T-helper 17 cell (primary cell): ENCODE measurements at places on chromosomes 2 and 18.
A peak's percentile ranks its signal among the peaks of the same experiment; 100 is the strongest.

- DNase-seq = no peak
These were observed 109.8 kb downstream of the CPO start for GRCh38 chr2:207049122-207049521.

DNA sequence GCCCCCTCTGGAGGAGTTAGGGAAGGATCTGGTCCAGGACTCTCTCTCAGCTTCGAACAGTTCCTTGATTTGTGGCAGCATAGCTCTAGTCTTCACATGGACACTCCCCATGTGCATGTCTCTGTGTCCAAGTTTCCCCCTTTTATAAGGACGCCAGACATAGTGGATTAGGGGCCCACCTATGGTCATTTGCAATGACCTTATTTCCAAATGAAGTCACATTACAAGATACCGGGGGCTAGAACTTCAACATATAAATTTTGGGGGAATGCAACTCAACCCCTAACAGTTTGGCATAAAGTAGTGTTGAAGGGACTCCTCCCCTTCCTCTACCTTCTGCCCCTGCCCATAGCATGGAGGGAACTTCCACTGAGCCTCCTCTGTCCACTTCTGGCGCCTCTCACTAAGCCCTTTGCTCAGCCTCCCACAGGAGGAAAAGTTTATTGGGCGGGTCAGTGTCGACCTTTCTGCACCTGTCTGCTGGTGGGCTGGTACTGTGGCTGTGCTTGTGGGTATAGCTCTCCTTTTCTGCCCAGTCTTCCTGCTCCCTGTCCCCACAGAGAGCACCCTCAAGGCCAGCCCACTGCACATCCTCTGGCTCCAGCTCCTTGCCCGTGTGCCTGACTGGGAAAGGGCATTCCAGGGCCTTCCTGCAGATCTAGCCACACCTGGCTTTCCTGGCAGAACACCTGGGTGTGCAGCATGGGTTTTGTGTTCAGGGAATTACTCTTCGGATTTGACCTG, 5.5 kb downstream of the FABP1 start:
- DNase-seq = no peak

DNA sequence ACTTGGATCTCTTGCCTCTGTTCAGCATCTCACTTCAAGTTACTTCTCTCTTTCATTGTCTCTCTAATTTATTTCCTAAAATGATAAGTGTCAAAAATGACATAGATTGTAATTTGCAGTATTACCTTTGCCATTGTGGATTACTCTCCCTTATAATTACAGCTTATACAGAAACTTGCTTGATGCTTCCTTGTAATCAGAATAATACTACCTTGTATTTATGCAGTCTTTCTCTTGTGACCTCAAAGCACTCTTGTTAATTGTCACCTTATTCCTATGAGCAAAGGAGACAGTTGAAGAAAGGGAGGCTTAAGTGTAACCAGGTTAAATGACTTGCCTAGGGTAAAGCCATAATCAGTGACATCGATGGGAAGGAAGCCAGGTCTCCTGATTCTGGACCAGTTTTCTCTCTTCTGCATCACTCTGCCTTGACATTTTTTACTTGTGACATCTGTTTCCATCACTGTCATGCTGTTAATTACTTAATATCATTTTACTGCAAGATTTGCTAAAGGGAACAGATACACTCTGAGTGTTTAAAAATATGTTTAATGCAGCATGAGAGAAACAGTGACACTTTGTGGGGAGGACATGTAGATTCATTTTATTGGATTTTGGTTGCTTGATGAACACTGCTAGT, 388.6 kb downstream of the PARD3B start:
- no peak for DNase-seq

- no peak for DNase-seq
These were observed 17.5 kb downstream of the STAT1 start for GRCh38 chr2:190996338-190996946.

DNA sequence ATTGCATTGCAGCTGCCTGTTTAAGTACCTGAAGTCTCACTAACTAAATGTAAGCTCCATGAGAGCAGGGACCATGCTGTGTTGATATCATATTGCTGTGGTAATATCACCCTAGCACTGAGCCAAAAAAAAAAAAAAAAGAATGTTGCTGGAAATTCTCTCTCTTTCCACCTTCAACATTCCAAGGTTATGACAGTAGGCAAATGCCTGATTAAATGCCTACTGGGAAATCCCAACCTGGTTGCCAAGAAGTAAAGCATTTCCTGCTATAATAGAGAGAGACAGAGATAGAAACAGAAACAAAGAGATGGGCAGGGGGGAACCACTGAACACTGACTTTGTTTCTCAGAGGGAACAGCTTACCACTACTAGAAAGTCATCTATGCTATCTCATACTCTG, 1604.2 kb downstream of the LRP1B start:
- DNase-seq = no peak

DNA sequence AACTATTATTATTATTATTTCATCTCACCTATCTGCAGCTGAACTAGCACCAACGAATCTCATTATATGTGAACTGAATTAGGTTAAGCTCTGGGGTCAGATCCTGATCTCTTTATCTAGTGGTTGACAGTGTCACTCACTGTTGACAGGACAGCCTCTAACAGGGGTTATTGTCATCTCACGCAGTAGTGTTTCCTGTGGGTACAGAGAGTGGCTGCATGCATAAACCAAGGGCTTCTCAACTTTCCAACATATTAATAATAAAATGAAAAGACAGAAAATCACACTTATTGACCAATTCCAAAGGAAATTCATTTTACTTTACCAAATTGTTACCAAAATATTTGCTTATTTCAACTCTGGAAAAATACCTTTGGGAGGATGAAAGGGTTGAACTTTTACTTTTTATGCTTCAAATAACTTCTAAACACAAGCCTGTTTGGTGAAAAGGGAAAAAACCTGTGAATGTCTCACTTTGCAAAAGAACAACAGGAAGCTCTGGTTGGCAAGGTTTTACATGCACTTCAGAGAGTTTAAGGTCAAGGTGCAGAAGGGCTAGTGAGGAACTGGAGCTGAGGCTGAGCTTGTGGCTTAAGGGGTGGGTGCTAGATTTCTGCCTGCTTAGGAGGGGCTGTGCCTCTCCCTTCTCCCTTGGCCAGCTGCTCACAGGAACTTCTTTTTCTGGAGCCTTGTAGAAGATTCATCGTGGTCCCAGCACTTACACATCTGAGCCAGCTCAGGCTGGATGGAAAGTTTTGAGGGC, 72.6 kb downstream of the CTAGE1 start:
- no peak for DNase-seq

- no peak for DNase-seq
These were observed 269.2 kb downstream of the FIGN start for GRCh38 chr2:163466331-163467250.

DNA sequence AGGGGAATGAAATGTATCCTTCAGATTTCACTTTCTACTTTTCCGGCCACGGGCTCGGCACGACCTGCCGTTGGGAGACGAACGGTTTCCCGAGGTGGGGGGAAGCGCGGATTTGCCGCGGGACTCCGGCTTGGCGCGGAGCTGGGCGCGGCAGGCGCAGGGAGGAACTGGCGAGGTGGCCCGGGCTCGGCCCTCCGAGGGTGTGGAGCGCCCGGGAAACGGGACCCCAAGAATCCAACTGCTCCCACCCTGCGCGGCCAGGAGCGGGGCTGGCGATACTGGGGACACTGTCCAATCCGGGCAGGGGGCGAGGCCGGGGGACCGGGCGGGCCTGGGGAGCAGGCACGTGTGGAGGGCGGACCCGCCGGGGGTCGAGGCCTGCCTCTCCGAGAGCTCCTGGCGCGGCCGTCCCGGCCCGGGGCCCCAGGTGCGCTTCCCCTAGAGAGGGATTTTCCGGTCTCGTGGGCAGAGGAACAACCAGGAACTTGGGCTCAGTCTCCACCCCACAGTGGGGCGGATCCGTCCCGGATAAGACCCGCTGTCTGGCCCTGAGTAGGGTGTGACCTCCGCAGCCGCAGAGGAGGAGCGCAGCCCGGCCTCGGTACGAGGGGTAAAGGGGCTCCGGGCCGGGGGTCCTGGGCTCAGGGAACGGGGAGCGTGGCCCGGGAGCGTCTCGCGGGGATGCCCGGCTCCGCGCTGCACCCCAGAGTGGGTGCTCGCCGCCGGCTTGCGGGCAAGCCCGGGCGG, at the start of gene ANXA4:
Gene ANXA4, plus strand, starts transcription at position 560 of the 747 bp plus-strand sequence. CDS start 39,432 bp downstream, outside the sequence.
- DNase-seq = peak; percentile 50

DNA sequence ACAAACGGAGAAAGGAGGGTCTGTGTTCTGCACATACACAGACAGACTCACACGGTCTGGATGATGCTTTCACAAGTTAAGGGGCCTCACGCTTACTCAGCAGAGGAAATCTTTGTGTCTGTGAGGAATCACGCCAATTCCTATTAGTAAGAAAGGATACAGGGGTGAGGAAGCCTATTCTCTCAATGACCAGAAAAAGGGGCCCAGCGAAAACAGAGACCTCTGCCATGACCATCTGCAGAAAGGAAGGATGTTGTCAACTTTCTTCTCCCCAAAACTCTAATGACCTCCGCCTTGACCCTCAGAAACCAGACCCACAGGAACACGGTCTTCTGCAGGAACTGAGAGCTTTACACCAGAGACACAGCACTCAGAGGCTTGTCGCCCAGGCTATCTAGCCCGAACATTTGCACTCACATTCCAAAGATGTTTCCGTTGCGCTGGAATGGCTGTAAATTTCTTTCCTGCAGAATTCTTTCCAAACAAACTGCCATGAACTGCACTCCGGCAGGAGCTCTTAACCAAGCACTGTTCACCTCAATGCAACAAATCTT, 186.3 kb downstream of the TCF4 start:
- DNase-seq = no peak

DNA sequence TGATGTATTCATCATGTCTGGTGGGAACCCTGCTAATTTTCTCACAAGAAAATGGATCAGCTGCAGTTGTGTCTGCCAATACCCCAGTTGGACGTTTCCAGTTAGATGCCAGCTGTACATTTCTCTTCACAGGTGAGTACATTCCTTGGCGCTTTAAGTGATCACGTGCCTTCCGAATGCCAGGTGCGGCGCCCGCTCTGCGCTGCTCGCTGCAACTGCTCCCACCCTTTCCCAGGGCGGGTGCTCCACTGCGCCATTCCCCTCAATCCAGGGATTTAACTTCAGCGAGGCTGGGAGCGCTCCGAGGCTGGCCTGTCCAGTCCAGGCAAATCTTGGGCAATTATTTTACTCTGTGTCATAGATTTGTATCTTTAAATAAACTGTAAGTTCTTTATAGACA, 225.0 kb upstream of the RAB6C start:
- DNase-seq = no peak

- DNase-seq = no peak
These were observed at the start of gene SLC8A1 for GRCh38 chr2:40451918-40452605. SLC8A1 (minus strand) TSS chr2:40452090.

- DNase-seq = no peak
These were observed 21.6 kb downstream of the GPD2 start for GRCh38 chr2:156457523-156458517.

DNA sequence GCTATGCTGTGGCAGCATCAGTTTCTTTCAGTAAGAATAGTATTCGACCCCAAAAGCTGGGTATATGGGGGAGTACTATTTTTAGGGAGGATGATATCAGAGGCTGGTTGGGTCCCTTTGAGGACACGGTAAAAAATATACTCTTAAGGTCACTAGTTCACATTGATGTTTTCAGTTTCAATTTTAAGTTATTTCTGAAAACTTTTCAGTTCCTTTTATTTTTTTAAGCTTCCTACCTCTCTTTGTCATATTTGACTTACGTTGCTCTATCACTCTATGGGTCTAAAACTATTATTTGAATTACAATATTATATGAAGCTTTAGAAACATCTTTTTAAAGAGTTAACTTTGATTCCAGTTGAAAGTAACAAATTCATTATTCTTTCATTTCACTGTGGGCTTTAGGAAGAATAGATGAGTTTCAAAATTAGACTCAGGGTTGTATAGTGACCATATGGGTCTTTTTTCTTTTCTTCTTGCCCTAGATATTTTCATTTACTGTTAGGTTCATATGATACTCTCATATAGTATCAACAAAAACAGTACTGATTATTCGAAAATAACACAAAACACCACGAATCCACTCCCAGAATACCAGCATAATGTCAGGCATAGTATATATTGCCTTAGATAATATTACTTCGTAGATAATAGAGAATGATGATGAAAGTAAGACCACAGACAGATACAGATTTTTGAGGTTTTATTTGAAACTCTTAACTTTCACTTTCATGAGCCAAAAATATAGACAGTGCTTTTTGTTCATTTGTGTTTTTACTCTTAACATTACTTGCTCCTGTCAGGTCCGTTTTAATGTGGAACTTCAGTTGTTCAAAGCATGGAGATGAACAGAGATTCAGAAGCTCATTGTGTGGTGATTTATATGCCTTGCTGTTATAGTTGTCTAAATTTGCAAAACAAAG, 9.8 kb downstream of the RMDN2 start:
- DNase-seq = no peak

DNA sequence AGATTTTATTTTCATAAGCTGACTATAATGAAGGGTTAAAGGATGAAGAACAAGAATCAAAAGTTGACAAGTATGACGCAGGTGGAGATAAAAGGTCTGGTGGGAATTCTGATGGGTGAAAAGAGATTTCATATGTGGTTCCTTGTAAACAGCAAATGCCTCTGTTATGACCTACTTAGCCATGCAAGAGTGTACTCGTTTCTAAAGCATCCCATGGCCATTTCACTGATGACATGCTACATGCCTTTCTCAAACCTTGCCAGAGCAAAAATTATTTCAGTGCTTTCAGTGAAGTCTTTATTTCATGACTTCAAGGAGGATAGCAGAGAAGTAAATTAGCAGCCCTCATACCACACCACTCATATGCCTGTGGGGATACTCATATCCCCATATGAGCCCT, 71.7 kb downstream of the FEZ2 start:
- DNase-seq = no peak

- DNase-seq = no peak
These were observed 81.4 kb downstream of the COBLL1 start for GRCh38 chr2:164760179-164760578.

- no peak for DNase-seq
These were observed 15.9 kb downstream of the CAPG start for GRCh38 chr2:85394261-85394681.

GRCh38 chr2:238380785-238381184, 45.9 kb upstream of the ASB1 start:
- no peak for DNase-seq

DNA sequence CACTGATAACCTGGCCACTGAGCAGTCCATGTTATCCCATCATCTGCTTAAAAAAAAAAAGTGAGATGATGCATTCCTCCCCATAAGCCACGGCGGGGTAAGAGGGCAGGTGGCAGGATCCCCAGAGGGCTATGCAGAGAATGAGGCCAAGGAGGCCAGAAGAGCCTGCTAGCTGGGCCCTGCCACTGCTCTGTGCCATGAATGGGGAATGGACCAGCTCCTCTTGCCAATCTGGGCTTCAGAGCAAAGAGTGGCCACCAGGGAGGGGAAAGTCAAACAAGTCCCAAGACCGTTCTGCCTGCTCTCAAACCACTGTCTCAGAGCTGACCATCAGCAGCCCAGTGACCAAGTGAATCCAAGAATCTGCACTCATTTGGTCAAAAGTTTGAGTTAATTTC, 202.4 kb downstream of the TWIST2 start:
- no peak for DNase-seq

- no peak for DNase-seq
These were observed 135.0 kb upstream of the ARL4C start for GRCh38 chr2:234631646-234632514.

DNA sequence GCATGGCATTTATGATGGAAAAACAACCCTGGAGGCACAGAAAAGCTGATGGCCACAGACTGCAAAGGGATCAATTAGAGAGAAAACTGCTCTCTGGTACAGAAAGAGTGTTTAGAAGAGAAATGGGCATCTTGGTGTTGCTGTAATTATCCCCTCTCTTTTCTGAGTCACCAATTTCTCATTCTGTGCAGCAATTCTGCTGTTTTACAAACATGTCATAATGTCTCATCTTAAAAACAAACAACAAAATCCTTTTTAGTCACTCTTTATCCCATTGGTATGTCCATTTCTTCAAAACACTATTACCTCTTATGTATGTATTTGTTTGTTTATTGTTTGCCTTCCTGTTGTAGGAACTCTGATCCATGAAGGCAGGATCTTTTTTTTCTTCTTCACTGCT, 73.9 kb upstream of the HK2 start:
- no peak for DNase-seq
